ENCODE measurements at places on chromosomes 2 and 18.
A peak's percentile ranks its signal among the peaks of the same experiment; 100 is the strongest.

DNA sequence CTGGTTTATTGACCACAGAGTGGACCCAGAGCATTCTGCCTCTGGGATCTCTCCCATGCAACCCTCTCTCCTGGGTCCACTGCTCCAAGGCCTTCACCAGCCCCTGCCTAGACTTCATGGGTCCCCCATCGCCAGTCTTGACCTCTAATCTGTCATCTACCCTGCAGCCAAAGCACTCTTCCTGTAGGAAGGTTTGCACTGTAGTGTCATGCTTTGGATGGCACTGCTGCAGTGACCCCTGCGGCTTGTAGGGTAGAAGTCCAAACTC, 41.7 kb downstream of the MYO7B start:
- no peak for DNase-seq

- DNase-seq: peak; percentile 56
Observed at GRCh38 chr2:64652231-64653108, 1.2 kb downstream of the SERTAD2 start.

- peak; percentile 51 for DNase-seq
Observed at GRCh38 chr2:166197446-166197845, 69.6 kb upstream of the SCN1A start.

DNA sequence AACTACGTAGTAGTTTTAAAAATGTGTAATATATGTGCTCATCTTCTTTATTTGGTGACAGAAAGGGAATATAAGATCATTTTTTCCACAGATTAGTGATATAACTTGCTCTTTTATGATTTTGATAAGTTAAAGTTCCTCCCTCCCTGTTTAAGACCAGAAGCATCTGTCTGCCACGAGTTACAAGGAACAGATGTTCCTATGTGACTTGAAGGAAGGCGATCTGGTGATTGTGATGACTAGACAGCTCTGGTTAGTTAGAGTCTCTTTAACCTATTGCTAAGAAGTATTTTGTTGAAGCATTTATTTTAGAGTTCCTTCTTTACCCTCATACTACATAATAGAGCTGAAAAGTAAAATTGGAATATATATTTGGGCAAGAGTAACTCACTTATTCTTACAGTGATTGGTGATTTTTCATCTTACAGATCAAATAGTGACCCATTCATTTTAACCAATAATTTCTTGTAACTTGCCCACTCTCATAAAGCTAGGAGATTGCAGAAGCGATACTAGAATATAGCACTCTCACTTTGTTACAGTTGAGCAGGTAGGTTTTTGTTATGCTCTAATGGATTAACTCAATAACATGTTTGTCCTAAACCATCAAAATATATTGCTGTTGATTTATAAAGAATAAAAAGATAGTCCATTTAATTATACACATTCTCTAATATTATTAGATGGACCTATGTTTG, 218.7 kb downstream of the SLC4A10 start:
- DNase-seq: no peak

- no peak for DNase-seq
Observed at GRCh38 chr2:200667413-200667812, 81.6 kb downstream of the AOX1 start.

DNA sequence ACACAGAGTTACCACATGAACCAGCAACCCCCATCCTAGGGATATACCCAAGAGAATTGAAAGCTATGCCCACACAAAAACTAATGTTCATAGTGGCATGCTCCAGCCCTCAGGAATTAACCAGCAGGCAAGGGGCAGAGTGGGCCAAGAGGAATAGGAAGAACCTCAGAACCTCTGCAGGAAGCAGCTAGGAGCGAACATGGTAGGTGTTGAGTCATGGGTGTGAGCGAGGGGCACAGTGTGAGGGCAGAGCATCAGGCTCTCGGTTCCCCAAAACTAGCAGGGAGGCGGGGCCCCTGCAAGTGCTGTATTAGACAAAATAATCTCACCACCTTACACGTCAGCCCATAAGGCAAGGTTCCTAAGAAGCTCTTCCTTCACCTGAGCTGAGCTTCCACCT, 5.6 kb upstream of the RUFY4 start:
- DNase-seq: no peak

DNA sequence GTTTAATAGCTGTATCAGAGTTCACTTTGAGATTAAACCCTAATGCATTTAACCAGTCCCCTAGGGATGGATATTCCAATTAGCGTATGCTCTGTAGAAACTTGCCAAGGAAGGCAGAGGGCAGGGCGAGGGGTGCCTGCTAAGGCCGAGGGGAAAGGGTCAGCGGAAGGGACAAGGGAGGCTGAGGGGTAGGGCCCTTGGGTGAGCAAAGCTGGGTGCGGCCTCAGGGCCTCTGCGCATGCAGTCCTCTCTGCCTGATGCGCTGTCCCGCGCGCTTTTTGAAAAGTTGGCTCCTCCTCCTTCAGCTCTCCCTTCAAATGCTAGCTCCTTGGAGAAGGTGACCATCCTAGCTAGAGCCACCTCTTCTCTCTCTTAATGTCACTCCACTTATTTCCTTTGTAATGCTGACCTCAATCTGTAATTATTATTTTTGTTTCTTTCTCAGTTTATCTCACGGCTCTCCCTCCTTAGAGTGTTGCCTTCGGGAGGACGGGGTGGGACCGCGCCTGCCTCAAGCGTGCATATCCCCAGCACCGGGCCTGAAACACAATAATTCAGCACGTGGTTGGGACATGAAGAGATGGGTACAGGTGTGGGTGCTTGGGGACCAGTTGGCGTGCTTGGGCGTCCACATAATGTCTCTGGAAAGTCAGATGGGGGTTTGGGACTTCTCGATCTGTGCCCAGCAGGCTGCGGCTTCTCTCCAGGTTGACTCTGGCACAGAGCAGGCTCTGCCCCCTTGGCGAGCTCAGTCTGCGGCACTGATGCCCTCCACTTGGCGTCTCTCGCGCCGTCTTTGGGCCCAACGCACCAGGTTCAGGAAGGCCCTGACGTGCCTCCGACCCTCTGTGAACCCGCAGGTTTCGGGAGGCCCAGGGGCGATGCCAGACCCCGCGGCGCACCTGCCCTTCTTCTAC, 10.0 kb downstream of the ZAP70 start:
- no peak for DNase-seq

- DNase-seq: no peak
Observed at GRCh38 chr18:39208729-39209128, 1643.1 kb upstream of the CELF4 start.

DNA sequence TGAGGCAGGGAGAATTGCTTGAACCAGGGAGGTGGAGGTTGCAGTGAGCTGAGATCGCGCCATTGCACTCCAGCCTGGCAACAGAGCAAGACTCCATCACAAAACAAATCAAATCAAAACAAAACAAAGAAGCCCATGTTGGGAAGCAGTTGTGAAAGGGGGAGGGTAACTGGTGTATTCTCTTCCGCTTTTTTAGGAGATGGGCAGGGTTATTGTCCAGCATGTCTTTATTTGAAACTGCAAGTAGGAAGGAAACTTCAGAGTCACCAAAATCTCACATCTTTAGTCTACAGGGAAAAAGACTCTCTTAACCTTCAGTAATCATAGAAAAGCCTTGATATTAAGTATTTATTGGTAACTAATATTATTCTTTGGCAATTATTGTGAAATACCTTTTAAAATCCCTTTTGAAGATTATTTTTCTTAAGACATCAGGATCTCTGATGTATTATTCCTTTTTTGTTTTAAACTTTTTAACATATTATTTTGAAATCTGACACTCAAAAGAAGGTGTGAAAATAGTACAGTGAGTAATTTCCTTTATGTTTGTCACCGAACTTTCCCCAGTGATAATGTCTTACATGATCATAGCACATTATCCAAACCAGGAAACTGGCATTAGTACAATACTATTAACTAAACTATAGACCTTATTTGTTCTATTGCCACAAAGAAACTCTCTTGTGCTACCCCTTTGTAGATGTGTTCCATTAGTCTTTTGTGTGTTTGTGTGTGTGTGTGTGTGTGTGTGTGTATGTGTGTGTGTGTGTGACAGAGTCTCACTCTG, 84.3 kb upstream of the LTBP1 start:
- DNase-seq: no peak

- peak; percentile 70 for DNase-seq
Observed at GRCh38 chr18:57004366-57005121, 142.3 kb upstream of the BOD1L2 start.

DNA sequence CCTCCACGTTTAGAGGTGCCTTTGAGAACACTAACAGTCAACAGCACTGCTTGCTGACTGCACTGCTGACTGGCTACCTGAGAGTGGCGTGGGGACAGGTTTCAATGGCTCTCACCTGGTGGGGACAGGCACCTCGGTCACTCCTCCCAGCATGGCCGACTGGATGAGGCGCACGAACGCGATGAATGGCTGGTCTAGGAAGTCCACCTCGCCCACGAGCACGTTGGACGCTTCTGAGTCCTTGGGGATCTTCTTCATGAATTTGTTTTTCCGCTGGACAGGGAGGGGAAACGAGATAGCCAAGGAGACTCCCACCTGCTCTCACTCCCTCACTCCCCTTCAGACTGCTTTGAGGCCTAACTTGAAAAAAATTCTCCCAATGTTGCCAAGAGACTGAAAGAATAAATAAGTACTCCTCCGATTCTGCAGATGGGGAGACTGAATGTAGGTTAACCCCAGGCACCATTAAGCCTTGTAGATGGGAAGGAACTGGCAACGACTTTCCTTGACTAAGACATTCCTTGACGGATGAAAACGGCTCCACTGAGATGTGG, 57.3 kb downstream of the MTHFD2 start:
- DNase-seq: no peak

DNA sequence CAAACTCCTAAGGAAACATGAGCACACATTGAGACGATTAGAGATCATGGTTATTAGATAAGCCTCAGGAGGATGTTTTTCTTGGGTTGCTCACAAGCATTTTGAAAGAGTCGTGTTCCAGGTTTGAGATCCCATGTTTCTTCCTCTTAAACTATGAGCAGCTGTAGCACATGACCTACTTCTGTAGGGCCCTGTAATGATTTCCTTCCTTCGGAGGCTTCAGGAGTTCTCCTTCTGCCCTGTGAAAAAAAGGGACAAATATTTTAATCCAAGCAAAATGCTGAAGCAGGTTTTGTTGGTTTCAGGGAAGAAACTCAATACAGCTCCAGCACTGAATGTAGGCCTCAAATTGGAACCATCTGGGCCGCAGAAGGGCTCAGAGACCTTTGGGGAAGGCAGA, 82.6 kb downstream of the POU3F3 start:
- no peak for DNase-seq

GRCh38 chr2:126638746-126639145, 17.2 kb upstream of the GYPC start:
- no peak for DNase-seq

GRCh38 chr2:134818321-134818720, 20.1 kb upstream of the ACMSD start:
- peak; percentile 18 for DNase-seq

- DNase-seq: peak; percentile 58
Observed at GRCh38 chr2:219571311-219572236, at the start of gene OBSL1. Gene OBSL1, minus strand, starts transcription at chr2:219571539. Its CDS starts 307 bp downstream, at chr2:219571232.

DNA sequence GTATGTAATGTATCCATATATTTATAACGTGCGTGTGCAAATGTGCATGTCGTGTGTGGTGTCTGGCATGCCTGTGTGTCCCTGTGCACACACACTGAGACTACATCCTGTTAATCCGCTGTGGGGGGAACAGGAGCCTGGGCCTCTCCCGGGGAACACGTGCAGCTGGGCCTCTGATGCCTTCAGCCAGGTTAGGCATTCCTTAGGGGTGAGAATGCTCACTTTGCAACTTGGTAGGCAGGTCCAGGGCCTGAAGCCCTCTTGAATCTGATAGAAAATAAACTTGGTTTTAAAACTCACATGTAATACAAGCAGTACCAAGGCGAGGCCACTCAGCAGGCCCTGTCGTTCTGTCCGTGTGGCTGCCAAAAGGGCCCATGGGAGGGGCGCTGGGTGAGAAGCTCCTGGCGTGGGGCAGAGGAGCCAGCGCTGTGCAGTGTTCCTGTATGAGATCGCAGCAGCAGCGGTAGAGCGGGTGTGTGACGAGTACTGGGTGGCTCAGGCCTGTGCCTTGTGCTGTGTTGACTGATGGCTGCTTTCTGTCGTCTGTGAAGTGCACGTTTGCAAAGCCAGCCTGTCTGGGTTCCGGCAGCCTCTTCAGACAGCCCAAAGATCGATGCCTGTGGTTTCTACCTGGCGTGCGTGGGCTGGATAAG, 16.2 kb downstream of the SALL3 start:
- no peak for DNase-seq

DNA sequence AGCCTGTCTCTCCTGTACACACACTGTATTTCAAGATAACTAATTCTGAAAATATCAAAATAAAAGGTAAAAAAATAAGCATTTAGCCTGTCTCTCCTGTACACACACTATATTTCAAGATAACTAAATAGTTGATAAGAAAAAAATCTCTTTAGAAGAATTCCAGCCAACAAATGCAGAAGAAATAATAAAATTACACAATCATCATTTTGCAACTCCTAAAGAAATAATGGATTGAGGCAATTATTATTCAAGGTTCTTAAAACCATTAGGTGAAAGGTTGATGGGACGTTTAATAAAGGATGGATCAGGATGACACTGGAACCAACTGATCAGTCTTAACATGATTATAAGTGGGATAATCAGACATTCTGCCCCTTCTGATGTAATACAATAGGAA, 148.0 kb upstream of the FN1 start:
- no peak for DNase-seq

DNA sequence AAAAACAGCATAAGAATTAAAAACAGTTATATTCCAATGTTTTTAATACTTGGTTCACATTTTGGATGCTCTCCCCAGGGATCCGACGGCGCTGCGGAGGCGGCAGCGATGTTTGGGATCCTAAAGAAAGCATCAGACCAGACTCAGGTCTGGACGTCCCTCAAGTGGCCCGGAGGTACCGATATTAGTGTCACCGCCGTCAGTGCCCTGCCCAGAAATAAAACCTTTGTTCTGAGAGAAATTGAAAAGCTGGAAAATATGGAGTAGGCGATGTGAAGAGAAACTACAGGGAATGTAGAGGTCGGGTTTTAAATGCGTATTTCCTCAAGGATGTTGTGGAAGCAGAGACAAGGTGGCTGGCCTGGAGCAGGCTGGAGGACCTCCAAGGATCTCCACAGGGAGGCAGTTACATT, 683 bp upstream of the TBC1D8 start:
- DNase-seq: no peak

- no peak for DNase-seq
Observed at GRCh38 chr2:236298924-236299475, 34.8 kb upstream of the ASB18 start.

DNA sequence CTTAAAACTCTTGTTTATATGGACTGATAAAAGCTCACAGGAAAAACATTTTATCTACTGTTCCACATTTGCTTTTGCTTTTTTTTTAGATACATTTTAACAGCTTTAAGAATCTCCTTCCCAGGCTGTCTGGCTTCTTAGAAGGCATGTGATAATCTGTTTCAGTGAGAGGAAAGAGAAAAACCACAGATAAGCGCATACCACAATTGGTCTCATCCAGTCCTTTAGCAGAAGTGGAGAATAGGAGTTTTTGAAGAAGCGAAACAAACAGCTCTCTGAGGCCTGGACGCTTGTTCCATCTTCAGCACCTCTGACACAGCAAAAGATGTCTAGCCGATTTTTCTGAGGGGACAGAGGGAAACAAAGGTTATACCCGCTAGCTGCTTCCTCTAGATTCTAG, 37.6 kb downstream of the RMC1 start:
- DNase-seq: no peak

- DNase-seq: peak; percentile 69
Observed at GRCh38 chr2:46269544-46270273, 27.5 kb upstream of the EPAS1 start.

Measured in cardiac fibroblast (primary cell).